Fibroblast of mammary gland (primary cell): ENCODE measurements at places on chromosomes 11 and 22.
A peak's percentile ranks its signal among the peaks of the same experiment; 100 is the strongest.

GRCh38 chr11:62141111-62142042 is 17.6 kb downstream of the INCENP start:
- no peak for DNase-seq

DNA sequence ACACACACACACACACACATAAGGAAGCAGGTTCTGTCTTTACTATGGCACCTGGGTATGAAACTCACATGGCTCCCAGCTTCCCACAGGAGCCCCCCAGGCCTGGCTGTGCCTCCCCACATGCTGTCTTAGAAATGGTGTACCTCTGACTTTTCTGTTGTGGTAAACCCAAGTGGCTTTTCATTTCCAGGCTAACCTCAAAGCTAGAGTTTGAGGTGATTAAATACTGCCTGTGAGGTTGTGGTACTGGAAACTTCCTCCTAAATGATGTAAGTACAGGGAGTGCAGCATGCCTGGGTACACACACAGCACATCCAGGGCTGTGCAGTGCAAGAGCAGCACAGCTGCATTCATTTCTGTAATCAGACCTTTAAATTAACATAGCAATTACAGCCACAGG is 34.4 kb downstream of the ME3 start:
- DNase-seq: peak; percentile 56

- DNase-seq: no peak
Measured at GRCh38 chr11:3890014-3890413, 34.5 kb downstream of the STIM1 start.

DNA sequence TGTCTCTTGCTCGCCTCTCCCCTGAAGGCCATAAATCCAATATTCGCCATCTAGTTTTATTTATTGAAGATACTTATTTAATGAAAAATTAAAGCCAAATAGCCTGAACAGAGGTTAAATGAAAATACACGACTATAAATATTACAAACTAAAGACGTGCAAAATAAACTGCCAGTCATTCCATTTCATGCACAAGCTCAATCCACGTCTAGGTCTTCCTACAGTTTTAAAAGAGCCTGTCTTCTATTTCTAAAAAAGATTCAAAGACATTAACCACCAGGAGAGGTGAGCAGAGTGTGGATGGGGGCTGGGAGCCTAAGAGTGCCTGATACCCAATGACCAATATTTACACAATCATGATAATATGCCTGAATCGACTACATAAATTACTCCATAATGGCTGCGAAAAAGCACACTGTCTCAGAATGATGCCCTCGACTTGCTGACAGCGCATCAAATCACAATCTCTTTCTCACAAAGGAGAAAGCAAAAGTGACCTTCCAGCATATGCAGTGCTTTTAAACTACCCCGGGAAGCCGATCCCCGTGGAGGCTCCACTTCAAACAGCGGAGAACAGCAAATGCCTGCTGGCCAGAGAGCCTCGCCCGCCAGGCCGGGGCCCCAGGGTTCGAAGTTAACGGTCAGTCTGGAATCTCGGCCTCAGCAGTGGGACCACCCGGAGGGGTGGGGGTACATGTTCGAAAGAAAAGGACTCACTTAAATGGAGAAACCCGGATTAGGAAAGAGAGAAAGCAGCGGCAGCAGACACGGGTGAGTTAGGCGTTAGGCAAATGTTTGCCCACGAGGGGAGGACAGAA is 1.7 kb downstream of the FCHSD2 start:
- peak; percentile 27 for DNase-seq

GRCh38 chr11:28346209-28346608 is 238.0 kb downstream of the METTL15 start:
- no peak for DNase-seq

DNA sequence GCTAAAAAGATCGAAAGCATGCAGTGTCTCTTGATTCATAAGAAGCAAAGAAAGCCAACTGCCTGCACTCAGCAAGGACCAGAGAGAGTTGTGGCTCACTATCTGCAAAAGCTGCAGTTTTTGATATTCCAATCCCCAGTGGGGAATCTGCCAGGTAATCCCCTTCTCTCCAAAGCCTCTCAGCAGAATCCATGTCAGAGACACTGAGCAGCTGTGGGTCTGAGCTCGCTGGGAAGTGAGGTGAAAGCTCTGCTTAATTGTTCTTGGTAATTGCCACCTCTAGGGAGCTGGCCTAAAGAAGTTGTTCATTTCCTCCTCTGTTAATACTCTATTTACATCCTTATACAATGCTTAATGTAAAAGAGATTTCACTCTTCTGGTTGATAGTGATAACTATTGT is 261.3 kb upstream of the LRRC4C start:
- no peak for DNase-seq

DNA sequence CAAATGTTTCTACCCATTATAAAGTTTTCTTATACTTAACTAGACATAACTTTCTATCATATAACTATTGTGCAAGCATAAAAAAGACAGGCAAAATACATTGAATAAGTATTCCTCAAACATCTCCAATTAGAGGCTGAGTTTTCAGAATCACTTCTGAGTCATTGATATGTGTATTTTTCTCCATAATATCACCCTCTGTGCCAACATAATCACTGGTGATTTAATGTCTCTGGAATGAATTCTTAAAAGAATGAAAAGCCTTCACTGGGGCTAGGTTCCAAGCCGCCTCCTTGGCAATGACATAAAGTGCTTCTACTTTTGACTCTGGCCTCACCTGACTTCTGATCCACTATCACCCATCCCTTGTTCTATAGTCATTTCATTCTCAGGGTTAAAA is 197.0 kb upstream of the E2F8 start:
- peak; percentile 85 for DNase-seq
